ENCODE measurements at places on chromosomes 6 and 20. TPM values are rescaled to one million over a fixed set of nuclear protein-coding genes. Genes with fewer than 3 reads are reported as not detected.

Gene SLC17A3
- total RNA-seq: not detected

Gene BNIP5
- not detected for total RNA-seq

Gene LGSN
- not detected for total RNA-seq

- no peak for DNase-seq
Observed at GRCh38 chr6:127456465-127456864, 2.7 kb downstream of the KIAA0408 start.

DNA sequence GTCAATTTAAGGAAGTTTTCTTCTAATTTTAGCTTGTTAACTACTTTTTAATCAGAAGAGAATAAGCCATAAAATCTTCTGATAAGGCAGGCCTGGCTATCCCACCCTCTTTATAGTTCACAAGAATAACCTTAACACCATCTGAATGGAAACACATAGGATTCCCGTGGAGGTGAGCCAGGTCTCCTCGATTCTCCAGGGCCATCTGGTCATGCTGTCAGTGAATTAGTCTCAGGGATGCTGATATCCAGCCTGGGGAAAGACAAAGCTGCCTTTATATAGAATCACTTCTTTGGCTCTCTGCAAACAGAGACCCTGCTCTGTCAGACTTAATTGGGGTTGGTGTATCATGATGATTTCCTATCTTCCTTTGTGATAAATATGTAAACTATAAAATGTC is 30.1 kb upstream of the TAGAP start:
- no peak for DNase-seq

GRCh38 chr20:62531046-62531838 is 55.4 kb upstream of the GATA5 start:
- no peak for DNase-seq

DNA sequence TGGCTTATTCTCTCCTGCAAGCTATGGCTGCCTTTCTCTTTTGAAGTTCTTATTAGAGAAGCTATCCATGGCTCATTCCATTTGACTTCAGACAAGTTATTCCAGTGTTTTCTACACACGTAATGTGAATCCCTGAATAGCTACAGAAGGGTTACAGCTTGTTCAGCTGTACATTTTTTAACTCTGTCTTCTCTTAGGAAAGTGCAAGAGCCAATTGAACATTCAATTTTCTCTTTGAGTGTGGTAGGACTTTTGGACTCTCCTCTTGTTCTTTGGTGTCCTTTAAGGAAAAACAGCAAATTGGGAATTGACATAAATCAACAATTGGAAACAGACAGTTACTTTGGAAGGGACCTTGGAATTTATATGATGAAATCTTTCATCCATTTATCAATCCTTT is 125.8 kb downstream of the EPM2A start:
- DNase-seq: no peak

GRCh38 chr6:14676064-14676463 is 558.5 kb downstream of the CD83 start:
- no peak for DNase-seq

All from naive thymus-derived CD4-positive, alpha-beta T cell (primary cell).